ENCODE measurements at places on chromosomes 4 and X.

DNA sequence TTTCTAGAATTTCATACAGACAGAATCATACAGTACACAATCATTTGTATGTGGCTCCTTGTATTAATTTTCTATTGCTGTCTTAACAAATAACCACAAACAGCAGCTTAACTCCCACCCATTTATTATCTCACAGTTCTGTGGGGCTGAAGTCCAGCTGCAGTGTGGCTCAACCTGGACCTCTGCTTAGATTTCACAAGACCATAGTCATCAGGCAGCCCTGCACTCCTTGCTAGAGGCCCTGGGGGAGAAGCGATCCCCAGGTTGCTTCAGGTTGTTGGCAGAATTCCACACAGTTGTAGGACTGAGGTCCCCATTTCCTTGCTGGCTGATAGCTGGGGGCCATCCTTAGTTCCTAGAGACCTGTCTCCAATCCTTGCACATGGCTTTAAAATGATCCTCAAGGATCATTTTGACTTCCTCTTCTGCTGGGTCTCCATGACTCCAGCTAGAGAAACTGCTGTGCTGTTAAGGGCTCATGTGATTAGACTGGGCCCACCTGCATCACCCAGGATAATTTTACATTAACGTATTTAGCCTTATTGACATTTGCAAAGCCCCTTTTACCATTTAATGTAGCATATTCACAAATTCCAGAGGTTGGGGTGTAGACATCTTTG is 60.9 kb upstream of the SMAD1 start:
- no peak for DNase-seq

DNA sequence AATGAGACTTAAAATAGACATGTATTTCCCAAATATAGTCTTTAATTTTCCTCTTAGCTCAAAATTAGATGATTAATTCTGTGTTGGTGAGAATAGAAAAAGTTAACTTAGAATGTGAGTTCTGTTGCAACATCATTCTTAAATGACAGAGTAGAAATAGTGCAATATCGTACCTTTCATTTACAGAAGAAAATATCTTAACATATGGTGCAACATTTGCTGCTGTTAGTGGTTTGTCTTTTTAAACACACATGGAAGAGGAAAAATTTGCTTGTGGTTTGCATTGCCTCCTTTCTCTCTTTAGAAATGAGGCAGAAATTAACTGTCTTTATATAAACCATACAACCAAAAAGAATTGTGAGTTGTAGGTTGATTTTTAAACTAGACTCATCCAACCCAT is 39.3 kb upstream of the FHDC1 start:
- DNase-seq: no peak

- no peak for DNase-seq
Observed at GRCh38 chrX:68415316-68415715, 18.0 kb downstream of the OPHN1 start.

GRCh38 chr4:122412547-122412946 is 33.7 kb downstream of the ADAD1 start:
- no peak for DNase-seq

GRCh38 chr4:82614838-82615449 is 53.2 kb upstream of the TMEM150C start:
- no peak for DNase-seq

DNA sequence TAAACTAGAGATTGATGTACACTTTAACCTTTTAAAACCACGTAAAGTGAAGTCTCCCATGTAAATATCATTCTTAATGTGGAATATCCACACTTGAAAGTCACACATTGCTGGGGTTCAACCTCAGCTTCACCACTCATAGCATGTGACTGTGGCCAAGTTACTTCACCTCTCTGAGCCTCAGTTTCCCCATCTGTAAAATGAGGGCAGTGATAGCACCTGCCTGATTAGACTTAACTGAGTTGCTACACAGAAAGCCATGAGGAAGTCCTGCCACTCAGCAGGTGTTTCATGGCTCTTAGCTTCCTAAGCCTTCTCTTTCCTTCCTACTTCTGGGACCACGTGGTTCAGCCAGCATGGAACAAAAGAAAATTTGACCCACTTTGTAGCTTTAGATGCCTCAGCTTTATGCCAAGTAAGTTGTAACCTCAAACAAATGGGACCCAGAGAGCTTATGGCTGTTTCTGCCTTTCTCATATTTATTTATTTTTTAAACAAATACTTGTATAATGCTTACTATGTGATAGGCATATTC is 277.3 kb upstream of the KLF3 start:
- no peak for DNase-seq

GRCh38 chr4:181825564-181825963 is 417.6 kb upstream of the TENM3 start:
- DNase-seq: no peak

DNA sequence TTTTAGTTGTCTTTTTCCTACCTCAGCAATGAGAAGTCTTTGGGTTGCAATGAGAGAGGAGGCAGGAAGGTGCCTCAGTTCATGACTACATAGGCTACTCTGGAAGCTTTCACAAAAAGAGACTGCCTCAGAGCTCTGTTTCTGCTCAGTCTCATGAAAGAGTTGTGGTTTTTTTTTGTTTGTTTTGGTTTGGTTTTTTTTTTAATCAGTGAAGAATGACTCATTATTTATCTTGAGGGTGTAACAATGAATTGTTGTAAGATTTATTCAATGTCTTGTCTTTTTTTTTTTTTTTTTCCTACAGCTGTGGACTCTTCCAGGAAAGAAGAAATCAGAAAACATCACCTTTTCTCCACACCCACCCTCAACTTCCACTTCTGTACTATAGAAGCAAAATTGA is 67.5 kb upstream of the CXCL13 start:
- no peak for DNase-seq

DNA sequence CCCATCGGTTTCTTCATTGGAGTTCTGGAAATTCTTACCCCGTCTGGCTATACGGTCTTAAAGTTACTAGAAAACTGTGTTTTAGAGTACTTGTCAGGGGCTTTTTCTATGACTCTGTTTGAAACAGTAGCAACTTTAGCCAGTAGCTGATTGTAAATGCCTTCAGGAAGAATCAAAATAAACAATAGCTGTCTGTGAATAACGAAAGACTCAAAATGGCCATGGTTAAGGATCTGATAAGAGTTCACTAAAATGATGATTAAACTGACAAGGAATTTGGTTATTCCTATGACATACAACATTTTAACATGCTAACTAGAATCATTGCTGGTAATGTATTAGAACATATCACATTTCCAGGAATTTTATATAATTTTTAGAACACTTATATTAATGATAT is 191.0 kb downstream of the EVC2 start:
- no peak for DNase-seq

- DNase-seq: no peak
Observed at GRCh38 chr4:129561886-129562671, 466.1 kb downstream of the C4orf33 start.

DNA sequence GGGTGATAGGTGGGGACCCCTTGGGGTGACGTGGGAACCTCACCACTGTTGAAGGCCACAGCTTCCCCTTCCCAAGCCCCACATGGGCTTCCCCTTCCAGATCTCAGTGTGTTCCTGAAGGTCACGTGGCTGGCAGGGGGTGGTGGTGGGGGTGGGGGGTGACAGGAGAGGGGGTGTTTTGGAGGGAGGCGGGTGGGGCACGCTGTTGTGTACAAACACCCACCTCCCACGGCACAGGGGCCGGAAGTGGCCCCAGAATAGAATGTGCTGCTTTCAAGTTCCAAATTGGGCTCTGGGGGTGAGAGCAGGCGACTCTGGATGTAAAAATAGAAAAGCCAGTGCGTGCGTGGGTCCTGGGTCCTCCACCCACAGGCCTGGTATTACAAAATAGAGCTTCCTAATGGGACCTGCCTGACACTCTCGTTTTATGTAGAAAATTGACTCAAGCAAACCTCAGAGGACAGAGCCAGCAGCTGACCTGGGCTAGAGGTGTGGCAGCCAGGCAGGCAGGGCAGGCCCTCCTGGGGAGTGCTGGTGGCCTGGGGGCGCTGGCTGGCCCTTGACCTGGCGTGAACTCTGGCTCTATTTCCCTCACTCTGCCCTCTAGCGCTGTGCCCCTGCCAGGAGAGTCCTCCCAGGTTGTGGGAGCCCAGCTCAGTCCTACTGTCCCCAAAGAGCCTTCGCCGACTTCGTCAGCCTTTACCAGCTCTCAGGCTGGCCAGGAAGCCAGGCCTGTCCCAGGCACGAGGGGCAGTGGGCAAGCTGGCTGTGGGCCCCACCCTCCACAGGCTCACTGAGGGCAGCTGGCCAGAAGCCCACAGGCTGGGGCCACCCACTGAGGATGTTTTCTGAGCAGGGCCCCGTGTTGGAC is 5.4 kb upstream of the SH3BP2 start:
- no peak for DNase-seq

GRCh38 chr4:7708981-7709380 is 230.7 kb downstream of the AFAP1 start:
- DNase-seq: no peak

GRCh38 chrX:108312957-108313356 is 125.3 kb downstream of the COL4A6 start:
- no peak for DNase-seq

Measured in cerebellar nuclear complex (tissue), 1 donor.